Keratinocyte (primary cell): ENCODE measurements at places on chromosomes 2 and 18. TPM values are rescaled to one million over a fixed set of nuclear protein-coding genes. Genes with fewer than 3 reads are reported as not detected.

Gene GBX2
- polyA plus RNA-seq: 0.13 to 0.69 TPM (median 0.17 TPM) in 3 replicates

Gene PMAIP1
- 24.1 to 49.1 TPM (median 31.8 TPM) in 3 replicates for polyA plus RNA-seq

Gene PLGLB1
- 0.10 to 0.38 TPM (median 0.11 TPM) in 3 replicates for polyA plus RNA-seq

Gene CYTIP
- polyA plus RNA-seq: 0.06 to 0.21 TPM in 2 of 3 replicates, not detected in the other

Gene PLEKHH2
- 0.84 to 1.3 TPM (median 1.0 TPM) in 3 replicates for polyA plus RNA-seq

Gene IL37
- polyA plus RNA-seq: 0.33 to 0.73 TPM (median 0.63 TPM) in 3 replicates

GRCh38 chr2:99626158-99626557, 136.3 kb upstream of the REV1 start:
- no peak overlapping the region for H3K4me3 ChIP-seq
- no peaks in the 10 kb centered on the region for H3K4me1 ChIP-seq
- no peak for DNase-seq

DNA sequence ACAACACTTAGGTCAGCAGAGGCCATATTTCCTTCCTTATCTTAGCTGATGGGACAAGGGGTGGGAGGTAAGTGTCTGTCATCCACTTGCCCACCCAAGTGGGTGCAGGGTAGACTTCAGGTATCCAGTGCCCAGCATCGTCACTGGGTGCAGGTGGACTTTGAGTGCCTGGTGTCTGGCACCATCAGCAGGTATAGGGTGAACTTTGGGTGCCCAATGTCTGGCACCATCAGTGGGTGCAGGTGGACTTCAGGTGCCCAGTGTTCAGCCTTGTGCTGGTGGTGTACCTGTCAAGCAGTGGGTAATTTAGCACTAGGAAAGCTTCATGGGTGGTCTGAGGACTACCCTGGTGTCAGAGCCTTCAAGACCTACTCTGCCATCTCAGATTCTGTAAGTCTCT, 175.6 kb downstream of the SEPTIN10 start:
- peaks cover 9% of the 10 kb centered on the region for H3K4me1 ChIP-seq
- no peaks in the 10 kb centered on the region for H3K36me3 ChIP-seq
- DNase-seq: no peak
- H3K27ac ChIP-seq: no peak overlapping the region
- H3K27me3 ChIP-seq: no peaks in the 10 kb centered on the region
- H3K4me3 ChIP-seq: no peak overlapping the region

- peak overlapping the region; percentile 19 for H3K27ac ChIP-seq
- no peak overlapping the region for H3K4me3 ChIP-seq
- DNase-seq: no peak
- no peaks in the 10 kb centered on the region for H3K27me3 ChIP-seq
These were observed 12.4 kb downstream of the TFCP2L1 start for GRCh38 chr2:121272596-121272995.

- no peak overlapping the region for H3K4me3 ChIP-seq
- no peaks in the 10 kb centered on the region for H3K4me1 ChIP-seq
- DNase-seq: no peak
- no peaks in the 10 kb centered on the region for H3K36me3 ChIP-seq
- no peaks in the 10 kb centered on the region for H3K27me3 ChIP-seq
These were observed 511.1 kb upstream of the ID2 start for GRCh38 chr2:8170552-8171327.

- no peaks in the 10 kb centered on the region for H3K27me3 ChIP-seq
- no peak overlapping the region for H3K27ac ChIP-seq
- no peaks in the 10 kb centered on the region for H3K36me3 ChIP-seq
- H3K4me3 ChIP-seq: no peak overlapping the region
- H3K4me1 ChIP-seq: no peaks in the 10 kb centered on the region
- no peak for DNase-seq
These were observed 7.1 kb downstream of the ACTG2 start for GRCh38 chr2:73899801-73900336.

DNA sequence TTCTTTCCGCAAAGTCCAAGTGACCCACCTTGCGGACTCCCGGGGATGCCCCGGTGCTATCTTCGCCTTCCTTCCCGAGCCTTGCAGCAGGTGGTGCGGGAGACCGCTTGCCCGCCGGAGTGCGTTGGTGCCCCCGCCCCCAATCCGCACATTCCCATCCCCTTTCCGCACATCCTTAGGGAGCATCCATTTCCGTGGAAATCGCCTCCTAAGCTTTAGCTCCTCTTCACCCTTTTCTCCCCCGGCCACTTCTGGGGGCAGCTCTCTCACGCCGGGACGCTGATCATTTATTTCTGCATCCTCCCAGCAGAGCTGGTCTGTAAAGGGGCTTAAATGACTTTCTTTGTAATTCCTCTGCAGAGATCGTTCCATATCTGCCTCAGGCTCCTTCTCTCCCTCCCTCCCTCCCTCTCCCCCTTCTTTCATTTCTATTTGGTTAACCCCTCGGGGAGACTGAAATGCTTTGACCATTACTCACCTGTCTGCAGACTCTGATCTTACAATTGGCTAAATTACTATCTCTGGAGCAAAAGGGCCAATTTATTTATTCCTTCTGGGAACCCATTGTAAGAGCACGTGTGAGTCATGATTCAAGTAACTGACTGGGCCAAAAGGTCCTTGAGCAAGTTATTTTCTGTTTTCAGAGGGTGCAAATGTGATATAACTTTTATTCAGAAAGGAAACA, 1.3 kb upstream of the LYPD1 start:
- H3K4me3 ChIP-seq: no peak overlapping the region
- H3K4me1 ChIP-seq: peaks cover 27% of the 10 kb centered on the region
- H3K27me3 ChIP-seq: peaks cover 39% of the 10 kb centered on the region
- H3K27ac ChIP-seq: no peak overlapping the region
- H3K36me3 ChIP-seq: no peaks in the 10 kb centered on the region

DNA sequence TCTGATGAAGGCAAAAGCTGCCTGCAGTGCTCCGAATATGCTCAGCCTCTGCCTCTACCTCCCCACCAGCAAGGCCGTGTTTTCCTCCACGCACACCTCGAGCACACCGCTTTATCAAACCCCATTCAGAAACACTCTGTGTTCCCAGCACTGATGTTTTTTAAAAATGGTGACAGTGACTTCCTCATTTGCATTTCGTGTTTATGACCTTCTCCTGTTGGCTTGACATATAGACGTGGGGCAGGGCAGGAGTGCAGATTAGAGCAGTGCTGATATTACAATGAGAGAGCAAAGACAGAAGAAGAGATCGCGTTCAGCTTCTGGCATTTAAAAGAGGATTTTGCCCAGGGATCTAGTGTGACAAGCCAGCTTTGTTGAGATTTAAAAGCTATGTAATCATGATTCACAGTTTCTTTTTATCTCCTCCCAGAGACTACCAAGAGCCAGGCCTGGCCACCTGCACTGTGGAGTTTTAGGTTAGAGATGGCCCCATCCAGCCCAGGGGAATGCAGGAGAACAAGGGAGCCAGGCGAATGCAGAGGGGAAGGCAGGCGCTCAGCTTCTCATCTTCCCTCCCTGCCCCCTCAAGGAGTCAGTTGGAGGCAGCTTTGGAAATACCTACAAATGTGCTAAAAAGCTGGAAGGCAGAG, 61.5 kb upstream of the NEDD4L start:
- peaks cover 5% of the 10 kb centered on the region for H3K4me1 ChIP-seq
- H3K27ac ChIP-seq: no peak overlapping the region
- H3K4me3 ChIP-seq: no peak overlapping the region
- H3K36me3 ChIP-seq: no peaks in the 10 kb centered on the region
- no peak for DNase-seq

- H3K4me3 ChIP-seq: no peak overlapping the region
- no peak overlapping the region for H3K27ac ChIP-seq
- no peaks in the 10 kb centered on the region for H3K36me3 ChIP-seq
- DNase-seq: no peak
- H3K27me3 ChIP-seq: no peaks in the 10 kb centered on the region
These were observed 405.8 kb upstream of the FAM98A start for GRCh38 chr2:34004936-34005335.

DNA sequence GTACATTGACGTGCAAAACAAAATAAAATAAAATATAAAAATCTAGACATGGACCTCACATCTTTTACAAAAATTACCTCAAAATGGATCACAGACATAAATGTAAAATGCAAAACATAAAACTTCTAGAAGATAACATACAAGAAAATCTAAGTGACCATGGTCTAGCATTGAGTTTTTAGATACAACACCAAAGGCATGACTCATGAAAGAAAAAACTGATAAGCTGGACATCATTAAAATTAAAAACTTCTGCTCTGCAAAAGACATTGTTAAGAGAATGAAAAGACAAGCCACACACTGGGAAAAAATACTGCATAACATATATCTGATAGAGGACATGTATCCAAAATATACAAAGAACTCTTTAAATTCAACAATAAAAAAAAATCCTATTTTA, 14.4 kb downstream of the MAP4K3 start:
- no peak overlapping the region for H3K27ac ChIP-seq
- DNase-seq: no peak
- H3K4me3 ChIP-seq: no peak overlapping the region
- no peaks in the 10 kb centered on the region for H3K36me3 ChIP-seq

DNA sequence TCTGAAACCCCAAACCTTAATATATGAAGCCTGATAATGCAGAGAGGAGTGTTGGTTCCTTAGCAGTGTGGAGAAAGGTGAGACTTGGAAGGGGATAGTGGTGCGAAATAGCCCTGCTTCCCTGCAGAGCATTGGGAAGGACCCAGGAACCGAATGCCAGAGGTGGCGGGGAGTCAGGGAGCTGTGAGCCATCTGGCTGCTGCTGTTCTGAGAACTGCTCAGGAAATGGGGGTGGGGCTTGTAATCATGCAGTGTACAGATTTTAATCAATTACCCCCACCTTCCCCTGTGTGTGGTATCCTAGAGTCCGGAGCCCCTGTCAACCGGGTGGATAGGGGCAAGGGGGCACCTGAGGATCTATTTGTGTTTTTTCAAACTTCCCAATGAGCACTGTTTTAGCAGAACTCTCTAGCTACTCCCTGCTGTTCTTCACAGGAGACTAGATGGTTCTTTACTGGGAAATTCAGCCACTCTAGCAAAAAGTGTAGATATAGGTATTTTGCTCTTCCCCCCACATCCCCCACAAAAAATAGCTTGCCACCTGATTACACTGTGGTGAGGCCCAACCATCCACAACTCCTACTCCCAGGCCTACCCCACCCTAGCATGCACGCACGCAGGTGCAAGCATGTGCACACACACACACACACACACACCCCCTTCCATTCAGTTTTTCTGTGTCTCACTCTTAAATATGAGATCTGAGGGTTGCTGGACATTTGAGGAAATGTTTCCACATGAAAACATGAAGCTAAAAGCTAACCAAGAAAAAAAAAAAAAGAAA, 30.1 kb upstream of the MBOAT2 start:
- H3K4me3 ChIP-seq: no peak overlapping the region
- H3K36me3 ChIP-seq: no peaks in the 10 kb centered on the region
- DNase-seq: no peak
- H3K27me3 ChIP-seq: no peaks in the 10 kb centered on the region

GRCh38 chr2:50065835-50066234, 911.5 kb upstream of the FSHR start:
- no peak overlapping the region for H3K27ac ChIP-seq
- no peaks in the 10 kb centered on the region for H3K36me3 ChIP-seq
- no peak for DNase-seq
- no peaks in the 10 kb centered on the region for H3K4me1 ChIP-seq

DNA sequence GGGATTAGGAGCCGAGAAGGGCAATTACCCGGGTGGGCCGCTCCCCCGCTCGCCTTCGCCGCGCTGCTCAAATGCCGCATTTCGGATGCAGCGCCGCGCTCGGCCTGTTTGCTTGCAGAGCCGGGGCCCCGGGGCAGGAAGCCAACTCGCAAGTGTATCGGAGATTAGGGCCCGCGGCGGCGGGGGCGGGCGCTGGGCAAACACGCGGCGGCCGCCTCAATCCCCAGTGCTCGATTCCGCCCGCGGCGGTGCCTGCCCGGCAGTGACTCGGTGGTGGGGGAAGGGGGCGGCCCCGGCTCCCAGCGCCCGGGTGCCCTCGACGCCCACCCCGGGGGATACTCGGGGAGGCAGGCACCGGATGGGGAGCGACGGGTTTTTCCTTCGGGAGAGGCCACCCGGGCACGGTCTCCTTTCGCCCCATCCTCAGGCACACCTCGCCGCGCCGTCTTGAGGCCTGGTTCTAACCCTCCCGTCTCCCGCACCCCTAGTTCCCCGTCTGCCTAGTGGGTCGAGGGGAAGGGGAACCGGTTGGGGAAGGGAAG, 26.6 kb upstream of the NOTO start:
- no peak overlapping the region for H3K27ac ChIP-seq
- no peaks in the 10 kb centered on the region for H3K36me3 ChIP-seq
- H3K27me3 ChIP-seq: peaks cover 31% of the 10 kb centered on the region
- peak overlapping the region; percentile 16 for H3K4me3 ChIP-seq
- DNase-seq: no peak

DNA sequence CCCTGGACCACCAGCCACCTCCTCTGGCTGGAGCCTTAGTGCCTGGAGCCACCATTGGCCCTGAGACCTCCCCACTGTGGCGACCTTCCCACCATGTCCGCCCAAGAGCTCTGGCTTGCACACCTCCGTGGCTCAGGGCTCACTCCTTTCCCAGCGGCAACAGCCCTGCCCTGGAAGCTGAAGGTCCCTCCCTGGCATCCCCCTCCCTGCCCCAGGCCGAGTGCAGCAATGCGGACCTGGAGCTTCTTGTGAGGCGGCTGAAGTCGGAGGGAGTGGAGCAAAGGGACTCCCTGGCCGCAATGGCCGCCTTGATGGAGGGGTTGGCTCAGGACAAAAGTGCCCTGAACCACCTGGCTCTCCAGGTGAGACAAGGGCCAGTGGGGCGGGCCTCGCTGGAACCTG, 28.6 kb downstream of the CROCC2 start:
- DNase-seq: no peak
- no peak overlapping the region for H3K27ac ChIP-seq
- H3K4me3 ChIP-seq: no peak overlapping the region
- peaks cover 11% of the 10 kb centered on the region for H3K27me3 ChIP-seq
- H3K4me1 ChIP-seq: no peaks in the 10 kb centered on the region

- no peak for DNase-seq
- H3K4me1 ChIP-seq: no peaks in the 10 kb centered on the region
- no peak overlapping the region for H3K4me3 ChIP-seq
- H3K27ac ChIP-seq: no peak overlapping the region
- H3K36me3 ChIP-seq: no peaks in the 10 kb centered on the region
These were observed 59.0 kb downstream of the TNP1 start for GRCh38 chr2:216800836-216801235.

DNA sequence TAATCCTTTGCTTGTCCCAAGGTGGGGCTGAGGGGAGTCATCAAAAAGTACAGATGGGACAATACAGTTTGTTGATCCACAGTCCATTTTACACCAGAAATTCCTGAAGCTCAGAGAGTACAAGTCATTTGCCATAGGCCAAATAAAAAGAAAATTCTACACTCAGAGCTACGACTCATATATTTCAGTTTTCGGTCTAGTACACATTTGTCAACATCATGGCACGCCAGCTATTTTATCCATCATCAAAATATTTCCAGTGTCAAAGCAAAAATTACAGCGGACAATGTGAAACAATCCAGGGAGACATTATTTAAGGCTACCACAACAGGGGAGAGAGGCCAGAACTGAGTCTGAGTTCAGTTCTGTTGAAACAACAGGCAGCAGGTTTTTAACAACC, 587.5 kb upstream of the DSEL start:
- H3K27ac ChIP-seq: no peak overlapping the region
- H3K4me1 ChIP-seq: no peaks in the 10 kb centered on the region
- H3K36me3 ChIP-seq: no peaks in the 10 kb centered on the region
- DNase-seq: no peak
- H3K4me3 ChIP-seq: no peak overlapping the region

GRCh38 chr2:48597492-48597891, 20.2 kb upstream of the GTF2A1L start:
- H3K36me3 ChIP-seq: no peaks in the 10 kb centered on the region
- H3K4me3 ChIP-seq: no peak overlapping the region
- no peak overlapping the region for H3K27ac ChIP-seq
- no peaks in the 10 kb centered on the region for H3K4me1 ChIP-seq
- no peak for DNase-seq
